Dermis microvascular lymphatic vessel endothelial cell (primary cell): ENCODE measurements at places on chromosomes 7 and 10. TPM values are rescaled to one million over a fixed set of nuclear protein-coding genes. Genes with fewer than 3 reads are reported as not detected.

TCAF1 gene
- total RNA-seq, result 32.7 and 41.2 TPM in 2 replicates

DNA sequence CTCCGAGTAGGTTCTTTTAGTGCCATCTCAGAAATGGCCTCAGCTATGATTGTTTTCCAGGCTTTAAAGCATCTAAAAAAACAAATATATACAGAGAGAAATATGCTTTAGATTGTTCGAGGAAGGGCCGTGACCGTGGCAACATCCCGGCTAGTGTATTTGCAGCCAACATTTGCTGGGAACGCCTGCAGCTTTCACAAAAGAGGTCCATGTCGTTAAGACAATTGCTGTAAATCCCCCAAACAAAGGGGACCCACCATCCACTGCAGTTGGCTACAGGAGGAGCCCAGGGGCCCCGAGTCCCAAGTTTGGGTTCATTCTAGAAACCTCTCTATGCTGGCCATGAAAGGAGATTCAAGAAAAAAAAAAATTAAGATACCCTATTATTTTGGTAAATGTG is 152.8 kb upstream of the TCF7L2 start:
- DNase-seq, result no peak

- DNase-seq, result no peak
Measured at GRCh38 chr7:155345490-155345889, 47.8 kb downstream of the INSIG1 start.

CH25H gene
- total RNA-seq, result 3.6 and 3.9 TPM in 2 replicates

DNA sequence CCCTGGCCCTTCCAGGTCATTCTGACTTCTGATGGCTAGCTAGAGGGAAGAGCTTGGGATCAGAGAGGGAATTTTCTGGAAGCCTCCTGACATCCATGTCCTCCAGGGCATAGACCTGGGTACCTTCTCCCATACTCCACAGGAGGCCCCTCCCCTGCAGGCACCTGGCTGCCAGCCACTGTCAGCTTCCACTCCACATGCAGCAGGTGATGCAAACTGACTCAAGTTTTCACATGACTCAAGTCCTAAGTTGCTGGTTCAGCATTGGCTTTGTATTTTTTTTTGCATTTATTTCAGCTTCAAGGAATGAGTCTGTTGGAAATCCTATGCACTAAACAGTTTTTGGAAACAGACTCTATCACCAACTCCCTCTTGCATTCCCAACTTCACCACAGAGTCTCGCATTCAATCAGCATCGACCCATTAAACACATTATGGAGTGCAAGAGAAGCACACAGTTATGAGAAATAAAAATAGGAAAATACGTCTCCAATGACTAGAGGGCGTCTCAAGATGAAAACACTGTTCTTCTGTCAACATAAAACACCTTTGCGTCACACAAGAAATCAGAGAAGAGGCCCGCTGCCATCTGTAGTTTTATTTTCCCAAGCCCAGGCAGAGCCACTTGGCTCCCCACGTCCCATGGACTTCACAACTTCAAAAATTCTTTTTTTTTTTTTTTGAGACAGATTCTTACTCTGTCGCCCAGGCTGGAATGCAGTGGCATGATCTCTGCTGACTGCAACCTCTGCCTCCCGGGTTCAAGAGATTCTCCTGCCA is 362.6 kb upstream of the MGMT start:
- DNase-seq, result peak; percentile 25

CRTAC1 gene
- 4.6 and 11.9 TPM in 2 replicates for total RNA-seq

DNA sequence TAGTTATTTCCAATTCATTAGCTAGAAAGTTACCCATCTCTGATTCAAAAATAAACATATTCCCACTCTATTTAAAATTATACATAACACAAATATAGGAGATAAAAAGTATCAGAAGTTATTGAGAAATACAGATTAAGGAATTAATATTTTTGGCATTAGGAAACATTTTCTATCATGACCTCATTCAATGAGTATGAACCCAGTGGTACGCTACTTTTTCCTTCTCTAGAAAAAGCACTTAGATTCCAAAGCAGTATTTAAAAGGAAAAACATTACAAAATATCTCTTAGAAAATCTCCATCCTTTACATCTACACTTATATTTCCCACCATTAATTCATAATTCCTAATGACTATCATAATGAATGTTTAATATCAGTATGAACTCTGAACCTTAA is 240.6 kb upstream of the GNAI1 start:
- no peak for DNase-seq

SLC39A12 gene
- under 0.01 TPM in 1 of 2 replicates, not detected in the other for total RNA-seq

- no peak for DNase-seq
Measured at GRCh38 chr7:999941-1000935, 17.3 kb downstream of the CYP2W1 start.

- DNase-seq, result no peak
Measured at GRCh38 chr10:95782318-95782717, 26.4 kb downstream of the ENTPD1 start.

DNA sequence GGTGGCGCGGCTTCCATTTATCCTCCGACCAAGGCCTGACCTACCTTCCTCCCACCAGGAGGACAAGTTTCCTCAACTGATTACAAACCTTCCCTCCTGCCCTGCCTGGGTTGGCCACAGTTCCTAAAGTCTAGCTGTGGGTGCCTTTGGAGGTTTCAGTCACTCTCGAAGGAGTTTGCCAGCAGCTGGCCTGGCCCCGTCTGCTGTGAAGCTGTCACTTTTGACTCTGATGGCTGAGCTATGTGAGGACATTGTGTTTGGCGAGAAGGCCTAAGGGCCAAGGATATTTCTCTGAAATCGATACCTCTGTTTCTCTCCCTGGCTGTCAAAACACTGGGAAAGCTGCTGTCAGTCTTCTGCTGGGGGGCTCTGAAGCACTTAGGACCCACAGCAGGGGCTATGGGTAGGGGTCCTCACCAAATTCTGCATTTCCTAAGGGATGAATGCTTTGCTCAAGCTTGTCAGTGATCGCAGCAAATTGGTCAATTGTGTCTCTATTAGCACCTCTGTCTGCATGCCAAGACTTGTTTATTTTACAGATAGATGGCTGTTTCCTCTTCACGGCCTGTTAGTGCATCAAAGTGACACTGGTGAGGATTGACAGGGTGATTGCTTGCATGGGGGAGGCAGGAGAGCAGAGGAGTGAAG is 31.9 kb upstream of the SAMD8 start:
- no peak for DNase-seq

TET1 gene
- total RNA-seq, result 0.39 and 0.89 TPM in 2 replicates

ANTXRL gene
- not detected in 2 replicates for total RNA-seq

GFRA1 gene
- total RNA-seq, result 10.5 and 12.0 TPM in 2 replicates

DNA sequence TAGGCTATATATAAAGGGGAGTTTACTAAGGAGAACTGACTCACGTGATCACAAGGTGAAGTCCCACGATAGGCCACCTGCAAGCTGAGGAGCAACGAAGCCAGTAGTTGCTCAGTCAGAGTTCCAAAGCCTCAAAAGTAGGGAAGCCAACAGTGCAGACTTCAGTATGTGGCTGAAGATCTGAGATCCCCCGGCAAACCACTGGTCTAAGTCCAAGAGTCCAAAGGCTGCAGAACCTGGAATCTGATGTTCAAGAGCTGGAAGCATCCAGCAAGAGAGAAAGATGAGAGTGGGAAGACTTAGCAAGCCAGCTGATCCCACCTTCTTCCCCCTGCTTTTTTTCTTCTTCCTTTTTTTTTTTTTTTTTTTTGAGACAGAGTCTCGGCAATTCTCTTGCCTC is 27.0 kb upstream of the GSDME start:
- no peak for DNase-seq

DNA sequence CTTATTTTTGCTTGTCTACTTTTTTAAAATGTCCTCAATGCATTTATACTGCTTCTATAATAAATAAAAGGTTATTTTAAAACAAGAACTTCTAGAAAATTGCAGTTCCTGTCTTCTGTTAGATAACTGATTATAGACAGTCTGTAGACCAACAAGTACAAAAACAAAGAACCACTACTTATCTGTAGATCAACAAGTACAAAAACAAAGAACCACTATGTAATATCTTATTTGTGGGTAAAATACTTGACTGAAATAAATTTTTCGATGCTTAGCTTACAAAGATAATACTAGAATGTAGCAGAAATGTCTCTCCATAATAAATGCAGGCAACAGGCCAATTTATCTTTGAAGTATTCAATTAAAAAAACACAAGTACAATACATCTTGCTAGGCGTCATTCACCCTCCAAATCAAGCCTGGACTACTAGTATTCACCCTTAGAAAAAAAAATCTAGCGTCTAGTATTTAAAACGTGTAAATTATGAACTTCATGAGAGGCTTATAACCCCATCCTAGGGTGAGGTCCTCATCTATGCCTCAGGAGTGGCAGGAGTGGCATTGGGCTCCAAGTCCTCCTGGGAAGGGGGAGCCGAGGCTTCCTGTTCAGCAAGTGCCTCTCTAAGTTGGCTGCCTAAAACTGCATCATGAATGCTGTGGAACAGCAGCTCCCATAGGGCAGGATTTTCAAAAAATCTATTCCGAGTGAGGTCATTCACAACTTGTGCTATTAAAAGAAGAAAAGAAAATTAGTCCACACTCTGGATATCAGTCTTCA is 26.6 kb downstream of the PSMC2 start:
- DNase-seq, result no peak

DNA sequence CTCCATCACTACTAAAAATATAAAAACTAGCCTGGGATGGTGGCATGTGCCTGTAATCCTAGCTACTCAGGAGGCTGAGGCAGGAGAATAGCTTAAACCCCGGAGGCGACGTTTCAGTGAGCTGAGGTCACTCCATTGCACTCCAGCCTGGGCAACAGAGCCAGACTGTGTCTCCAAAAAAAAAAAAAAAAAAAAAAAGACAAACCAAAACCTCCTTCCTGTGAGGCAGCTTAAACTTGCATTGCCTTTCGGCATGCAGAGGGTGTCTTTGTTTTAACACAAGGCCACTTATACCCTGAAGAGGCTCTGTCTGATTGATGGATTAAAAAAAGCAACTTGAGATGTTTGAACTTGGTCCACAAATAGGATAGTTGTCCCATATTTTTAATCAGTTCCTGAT is 128.4 kb upstream of the RSU1 start:
- DNase-seq, result no peak

DMBT1 gene
- total RNA-seq, result not detected in 2 replicates
